SK-N-SH (cell line): ENCODE measurements at places on chromosomes 11 and 22.
A peak's percentile ranks its signal among the peaks of the same experiment; 100 is the strongest.

GRCh38 chr11:26946257-26946716, 47.6 kb upstream of the FIBIN start:
- no peak for DNase-seq

DNA sequence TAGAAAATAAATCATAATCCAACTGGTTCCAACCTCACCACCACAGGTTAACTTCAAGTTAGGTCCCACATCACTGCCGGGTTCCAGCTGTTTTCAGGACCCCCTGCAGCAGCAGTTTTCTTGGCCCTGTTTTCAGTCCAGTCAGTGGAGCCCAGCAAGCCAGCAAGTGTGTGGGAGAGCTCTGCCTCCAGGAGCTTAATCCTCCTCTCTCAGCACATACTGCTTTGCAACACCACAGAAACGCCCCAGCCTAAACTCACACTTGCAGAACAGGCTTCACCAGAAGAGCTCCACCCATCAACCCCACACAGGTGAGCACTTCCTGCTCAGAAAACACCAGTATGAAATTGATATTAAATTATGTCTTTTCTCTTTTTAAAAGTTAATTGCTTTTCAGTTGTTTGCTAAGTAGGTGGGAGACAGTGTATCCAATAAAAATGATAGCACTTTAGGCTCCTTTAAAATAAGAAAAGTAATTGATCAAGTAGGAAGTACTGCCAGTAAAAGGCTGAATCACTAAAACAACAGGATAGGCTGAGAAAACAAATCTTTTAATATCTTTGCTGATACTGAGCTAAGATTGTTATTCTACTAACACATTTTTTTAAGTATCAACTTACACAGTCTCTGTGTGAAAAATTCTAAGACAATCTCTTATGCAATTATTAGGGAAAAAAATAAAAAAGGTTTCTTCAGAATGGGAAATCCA, 81.5 kb upstream of the TP53AIP1 start:
- no peak for DNase-seq

GRCh38 chr11:46342239-46342638, 5.0 kb upstream of the DGKZ start:
- DNase-seq, result no peak

DNA sequence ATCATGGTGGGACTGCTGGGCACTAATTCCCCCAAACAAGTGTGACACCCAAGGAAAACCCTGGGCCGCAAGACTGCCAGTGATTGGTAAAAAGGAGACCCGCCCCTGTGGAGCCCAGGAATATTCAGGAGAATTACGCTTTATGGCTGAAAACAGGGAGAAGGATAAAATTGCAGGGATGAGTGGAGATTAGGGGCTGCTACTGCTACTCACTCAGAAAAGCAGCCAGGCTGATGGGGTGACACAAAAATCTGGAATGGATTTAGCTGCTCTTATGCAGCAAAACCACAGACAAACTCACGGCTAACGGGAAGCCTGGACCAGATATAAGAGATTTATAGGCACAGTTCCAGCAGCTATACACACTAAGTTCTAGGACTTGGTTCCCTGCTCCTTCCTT, 4.4 kb upstream of the FBXO3 start:
- DNase-seq, result peak; percentile 67

GRCh38 chr22:19434401-19434800, 2.1 kb downstream of the MRPL40 start:
- DNase-seq, result no peak

- DNase-seq, result no peak
Observed at GRCh38 chr11:96317985-96318384, 25.0 kb downstream of the MAML2 start.

DNA sequence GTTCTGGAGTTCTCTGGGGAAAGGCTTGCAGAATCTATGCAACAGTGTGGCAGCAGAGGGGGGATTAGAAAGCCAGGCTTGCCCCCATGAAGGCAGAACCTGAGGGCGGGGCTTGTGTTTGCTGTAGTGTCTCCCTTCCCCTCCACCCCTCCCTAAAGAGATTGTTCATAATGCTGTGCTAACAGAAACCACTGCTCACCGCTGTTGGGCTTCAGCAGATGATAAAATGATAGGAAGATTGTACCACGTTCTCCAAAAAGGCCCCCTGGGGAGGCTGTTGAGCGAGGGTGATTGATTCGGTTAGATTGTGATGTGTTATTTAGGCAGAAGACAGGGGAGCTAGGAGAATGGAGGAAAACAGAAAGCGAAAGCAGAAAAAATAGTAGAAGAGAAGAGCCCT, 215.2 kb upstream of the NCAM1 start:
- DNase-seq, result no peak

DNA sequence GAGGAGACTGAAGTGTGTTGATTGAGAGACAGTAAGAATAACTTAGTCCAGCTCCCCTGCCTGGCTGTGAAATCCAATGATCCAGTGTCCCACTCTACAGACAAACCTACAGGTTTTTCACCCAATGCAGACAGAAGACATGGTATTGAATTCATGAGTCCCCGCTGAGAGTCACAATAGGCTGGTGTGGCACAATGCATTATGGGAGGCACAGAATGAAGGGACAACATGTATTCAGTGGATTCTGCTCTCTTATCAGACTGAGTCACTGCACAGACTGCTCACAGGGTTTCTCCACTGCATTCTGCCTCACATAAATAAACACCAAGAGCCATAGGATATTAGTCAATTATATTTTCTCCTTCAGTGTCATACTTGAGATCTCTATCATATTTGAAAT, 55.2 kb upstream of the TOP3B start:
- DNase-seq, result no peak

DNA sequence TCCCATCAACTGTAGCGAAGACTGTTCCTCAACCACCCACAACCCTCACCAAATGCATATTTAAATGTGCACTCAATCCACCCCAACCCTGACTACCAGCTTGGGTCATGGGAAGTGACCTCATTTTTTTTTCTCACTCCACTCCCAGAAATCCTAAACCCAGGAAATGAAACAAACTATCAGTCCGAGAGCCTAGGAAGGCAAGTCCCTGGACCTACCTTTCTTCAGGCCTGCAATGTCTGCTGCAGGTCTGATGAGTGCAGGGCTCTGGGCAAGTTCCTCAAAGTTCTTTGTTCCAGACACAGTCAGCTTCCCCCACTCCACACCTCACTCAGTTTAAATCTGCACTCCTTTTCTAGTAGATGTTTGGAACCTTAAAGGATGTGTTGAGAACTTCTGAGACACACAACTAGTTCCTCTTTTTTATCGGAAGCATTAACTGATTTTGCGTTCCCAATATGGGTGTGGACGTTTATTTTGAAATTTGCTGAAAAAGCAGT, at the start of gene MS4A4E:
Gene MS4A4E (minus strand): TSS at position 398 of the 500 bp plus-strand sequence. CDS start 13,082 bp downstream, outside the sequence.
- no peak for DNase-seq

- no peak for DNase-seq
Observed at GRCh38 chr11:110323786-110324185, 27.4 kb upstream of the RDX start.

DNA sequence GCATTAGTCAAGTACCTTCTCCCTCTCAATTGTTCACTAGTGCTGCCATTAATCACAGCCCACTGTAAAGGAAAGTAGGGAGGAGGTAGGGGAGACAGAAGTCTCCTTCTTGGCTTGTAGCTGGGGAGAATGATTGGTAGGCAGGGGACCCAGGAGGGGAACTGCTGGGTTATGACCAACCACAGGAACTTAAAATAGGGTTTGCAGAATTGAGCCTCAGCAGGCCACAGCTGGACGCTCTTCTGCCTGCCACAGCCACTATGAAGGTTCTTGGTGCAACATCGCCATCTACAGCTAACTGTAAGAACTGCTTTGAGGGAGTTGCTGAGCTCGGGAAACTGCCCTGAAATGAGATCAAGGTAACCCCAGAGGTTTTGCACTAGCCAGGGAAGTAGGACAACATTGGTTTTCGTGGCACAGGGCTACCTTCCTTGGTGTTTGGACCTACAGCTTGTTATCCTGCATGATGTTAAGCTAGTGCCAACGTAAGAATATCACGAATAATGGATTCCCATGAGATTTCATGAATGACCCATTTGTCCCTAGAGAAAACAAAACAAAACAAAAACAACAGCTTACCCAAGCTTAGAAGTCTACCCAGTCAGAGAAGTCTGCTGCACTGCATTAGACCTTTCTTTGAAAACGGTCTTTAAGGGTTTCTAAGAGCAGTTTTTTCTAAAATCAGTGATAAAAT, 787.1 kb upstream of the API5 start:
- peak; percentile 50 for DNase-seq

- no peak for DNase-seq
Observed at GRCh38 chr22:17228725-17229126, 9.5 kb upstream of the ADA2 start.

- no peak for DNase-seq
Observed at GRCh38 chr11:8790968-8791367, 108.4 kb downstream of the RPL27A start.

GRCh38 chr11:134139873-134140331, 71.0 kb downstream of the JAM3 start:
- peak; percentile 83 for DNase-seq

DNA sequence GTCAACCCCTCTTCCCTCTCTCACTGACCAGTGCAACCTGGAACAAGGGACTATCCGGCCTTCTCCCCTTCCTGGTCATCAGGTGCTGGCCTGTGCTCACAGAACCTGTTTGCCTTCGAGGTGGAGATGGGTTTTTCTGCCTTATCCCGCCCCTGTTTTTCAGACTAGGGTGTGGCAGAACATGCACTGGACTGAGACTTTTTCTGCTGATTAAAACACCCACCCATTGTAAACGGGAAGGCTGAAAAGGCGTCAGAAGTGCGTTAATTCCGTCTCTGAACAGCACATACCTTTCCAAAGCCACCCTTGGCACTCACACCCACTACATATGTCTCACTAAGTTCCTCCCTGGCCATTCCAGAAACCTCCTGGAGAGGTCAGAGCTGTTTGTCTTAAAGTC, 4.4 kb upstream of the B3GNT6 start:
- DNase-seq, result no peak

GRCh38 chr11:121608545-121609098, 155.9 kb upstream of the SORL1-AS1 start:
- no peak for DNase-seq
